ENCODE measurements at places on chromosomes 13 and 19.
A peak's percentile ranks its signal among the peaks of the same experiment; 100 is the strongest.

- no peak for DNase-seq
These were observed 1.8 kb upstream of the SSBP4 start for GRCh38 chr19:18417250-18418028.

DNA sequence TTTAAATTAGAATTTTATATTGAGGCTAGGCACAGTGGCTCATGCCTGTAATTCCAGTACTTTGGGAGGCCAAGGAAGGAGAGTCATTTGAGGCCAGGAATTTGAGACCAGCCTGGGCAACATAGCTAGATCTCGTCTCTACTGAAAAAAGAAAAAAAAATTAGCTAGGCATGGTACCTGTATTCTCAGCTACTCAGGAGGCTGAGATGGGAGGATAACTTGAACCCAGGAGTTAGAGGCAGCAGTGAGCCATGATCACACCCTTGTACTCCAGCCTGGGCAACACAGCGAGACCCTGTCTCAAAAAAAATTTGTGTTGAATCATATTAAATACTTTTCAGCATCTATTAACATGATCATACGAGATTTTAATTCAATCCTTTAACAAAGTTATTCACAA is 4.9 kb downstream of the PMIS2 start:
- no peak for DNase-seq

DNA sequence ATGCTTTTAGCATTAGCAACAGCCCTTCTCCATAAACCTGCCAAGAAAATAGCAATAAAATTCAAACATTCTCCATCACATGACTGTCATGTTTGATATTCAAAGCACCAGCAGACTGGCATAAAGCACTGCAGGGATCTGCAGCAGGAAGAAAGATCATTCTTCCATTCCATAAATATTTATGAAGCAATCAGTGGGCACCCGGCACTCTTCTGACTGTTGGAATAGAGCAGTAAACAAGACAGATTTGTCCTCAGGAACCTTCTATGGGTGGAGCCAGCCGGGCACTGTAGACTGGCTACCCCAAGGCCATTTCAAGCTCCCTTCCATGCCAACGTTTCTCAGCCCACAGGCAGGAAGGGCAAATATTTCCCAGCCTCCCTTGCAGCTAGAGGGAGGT is 25.5 kb downstream of the PLA2G4C start:
- DNase-seq, result no peak

DNA sequence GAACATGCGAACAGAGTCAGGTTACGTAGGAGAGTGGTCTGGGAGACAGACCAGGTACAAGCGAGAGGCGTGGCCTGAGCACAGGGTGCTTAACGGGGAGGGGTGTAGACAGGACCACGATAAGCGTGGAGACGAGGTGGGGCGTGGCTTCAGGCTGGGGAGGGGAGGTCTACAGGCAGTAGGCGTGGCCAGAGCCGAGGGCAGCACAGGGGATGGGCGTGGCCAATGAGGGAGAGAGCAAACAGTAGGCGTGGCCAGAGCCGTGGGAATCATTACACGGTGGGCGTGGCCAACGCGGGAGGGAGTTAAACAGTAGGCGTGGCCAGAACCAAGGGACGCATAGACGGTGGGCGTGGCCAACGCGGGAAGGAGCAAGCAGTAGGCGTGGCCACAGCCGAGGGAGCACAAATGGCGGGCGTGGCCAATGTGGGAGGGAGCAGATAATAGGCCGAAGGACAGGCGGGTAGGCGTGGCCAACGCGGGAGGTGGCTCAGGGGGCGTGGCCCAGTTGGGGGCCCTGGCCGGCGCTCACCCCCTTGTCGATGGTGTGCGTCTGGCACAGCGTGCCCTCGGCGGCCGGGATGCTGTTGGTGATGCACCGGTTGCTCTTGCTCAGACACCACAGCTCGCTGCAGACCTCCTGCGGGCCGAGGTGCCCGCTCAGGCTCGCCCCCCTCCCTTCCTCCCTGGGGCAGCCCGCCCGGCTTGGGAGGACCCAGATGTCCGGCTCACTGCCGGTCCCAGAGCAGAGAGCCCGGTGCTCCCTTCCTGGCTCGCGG is 15.2 kb upstream of the MYO1F start:
- DNase-seq, result peak; percentile 92

DNA sequence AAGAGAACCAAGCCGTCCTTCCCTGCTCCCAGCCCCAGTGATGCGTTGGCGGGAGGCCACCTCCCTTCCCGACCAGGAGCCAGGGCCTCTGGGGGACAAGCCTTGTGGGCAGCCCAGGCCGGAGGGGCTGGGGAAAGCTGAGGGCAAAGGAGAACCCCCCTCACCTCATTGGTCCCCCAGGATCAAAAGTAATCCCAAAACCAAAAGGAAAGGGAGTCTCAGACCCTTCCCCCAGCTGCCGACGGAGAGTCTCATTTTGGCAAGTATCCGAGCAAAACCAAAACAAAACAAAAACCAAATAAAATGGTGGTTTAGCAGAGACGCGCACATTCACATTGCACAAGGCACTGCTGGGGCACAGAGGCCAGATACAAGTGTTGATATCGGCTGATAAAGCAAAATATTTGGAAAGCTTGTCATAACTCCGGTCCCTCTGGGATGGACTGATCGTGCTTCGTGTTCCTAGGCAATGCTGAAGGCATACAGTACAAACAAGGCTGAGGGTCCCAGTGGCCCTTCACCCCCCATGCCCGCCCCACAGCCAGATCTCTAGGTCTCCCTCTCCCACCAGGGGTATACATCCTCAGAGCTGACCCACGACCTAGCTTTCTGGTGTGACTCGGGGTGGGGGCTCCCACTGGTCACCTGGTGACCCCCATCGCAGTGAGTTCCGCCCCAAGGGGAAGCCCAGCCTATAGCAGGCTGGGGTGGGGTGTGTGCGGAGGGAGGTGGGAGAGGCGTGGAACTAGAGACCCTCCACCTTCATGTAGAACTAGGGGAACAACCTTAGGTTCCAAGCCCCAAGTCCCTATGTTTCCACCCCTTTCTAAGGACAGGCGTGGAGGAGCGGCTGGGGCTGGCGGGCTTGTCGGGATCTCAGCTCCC is 2.1 kb downstream of the CEBPA start:
- DNase-seq, result no peak

DNA sequence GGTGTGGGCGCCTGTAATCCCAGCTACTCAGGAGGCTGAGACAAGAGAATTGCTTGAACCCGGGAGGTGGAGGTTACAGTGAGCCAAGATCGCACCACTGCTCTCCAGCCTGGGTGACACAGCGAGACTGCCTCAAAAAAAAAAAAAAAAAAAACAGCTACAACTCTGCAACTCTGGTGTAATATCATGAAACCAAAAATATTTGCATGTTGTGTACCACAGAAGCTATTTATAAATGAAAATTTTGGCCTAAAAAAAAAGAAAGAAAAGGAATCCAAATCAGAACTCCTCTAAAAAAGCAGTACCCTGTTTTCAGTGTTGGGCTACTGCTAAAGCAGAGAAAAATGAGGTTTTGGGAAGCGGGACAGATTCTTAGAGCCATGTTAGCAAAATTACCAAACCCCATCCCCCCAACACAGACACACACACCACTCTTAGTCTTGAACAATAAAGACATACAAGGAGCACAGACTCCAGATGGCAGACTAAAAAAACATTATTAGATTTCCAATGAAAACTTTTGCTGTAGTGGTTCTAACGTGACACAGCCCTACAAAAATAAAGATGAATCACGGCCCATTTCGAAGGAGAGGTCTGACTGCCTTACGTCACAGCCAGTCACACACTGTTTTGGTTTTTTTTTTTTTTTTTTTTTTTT is 51.5 kb downstream of the INSR start:
- no peak for DNase-seq

DNA sequence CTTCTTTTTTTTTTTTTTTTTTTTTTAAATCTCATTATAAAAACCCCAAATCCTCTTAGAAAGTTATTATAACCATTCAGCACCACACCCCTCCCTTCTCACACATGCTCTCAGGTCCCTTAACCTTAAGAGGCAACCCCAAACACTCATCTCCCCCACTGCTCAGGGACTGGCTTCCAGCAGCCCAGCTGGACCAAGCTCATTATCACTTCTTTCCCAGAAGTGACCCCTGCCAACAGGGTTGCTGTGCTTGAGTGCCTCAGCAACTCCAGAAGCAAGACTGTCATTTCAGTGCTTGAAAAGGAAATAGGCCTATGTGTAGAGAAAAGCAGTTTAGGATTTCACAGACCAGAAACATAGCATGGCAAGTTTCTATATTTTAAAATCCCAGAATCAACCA is 84.3 kb downstream of the SLAIN1 start:
- no peak for DNase-seq
